Naive thymus-derived CD8-positive, alpha-beta T cell (primary cell): ENCODE measurements at places on chromosomes 4 and X.
A peak's percentile ranks its signal among the peaks of the same experiment; 100 is the strongest.

DNA sequence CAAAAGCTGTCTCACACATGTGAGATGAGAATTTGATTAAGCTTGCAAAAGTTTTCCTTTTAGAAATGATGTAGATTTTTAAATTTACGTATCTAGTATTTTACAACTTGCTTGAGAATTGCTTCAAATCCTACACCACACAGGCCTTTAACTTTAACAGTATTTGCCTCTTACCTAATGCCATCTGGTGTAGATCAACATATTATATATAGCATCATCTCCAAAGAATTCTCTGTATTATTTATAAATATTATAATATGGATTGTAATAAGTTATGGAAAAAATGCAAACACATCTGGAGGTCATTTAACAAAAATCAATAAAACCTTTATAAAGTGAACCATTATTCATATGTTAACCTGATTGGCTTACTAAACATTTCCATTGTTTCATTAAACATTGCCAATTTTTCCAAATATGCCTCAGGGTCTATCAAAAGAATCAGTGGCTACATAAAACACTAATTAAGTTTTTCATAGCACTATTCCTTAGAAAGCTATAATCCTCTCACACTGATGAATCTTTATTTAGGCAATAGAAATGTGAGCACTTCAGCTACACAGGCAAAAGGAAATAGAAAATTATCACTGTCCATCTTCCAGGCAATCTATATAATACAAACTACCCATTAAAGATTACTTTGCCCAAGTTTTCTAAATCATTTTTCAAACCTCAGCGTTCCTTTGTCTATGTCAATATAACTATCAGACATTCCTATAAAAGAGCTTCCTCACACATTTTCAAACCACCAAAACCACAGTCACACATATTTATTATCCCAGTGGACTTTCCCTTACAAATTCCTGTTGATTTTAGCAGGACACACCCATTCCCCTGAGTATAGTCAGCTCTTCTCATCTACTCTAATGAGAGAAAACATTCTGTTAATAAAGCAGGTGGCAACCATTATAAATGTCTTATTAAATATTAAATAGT, 83.5 kb upstream of the INTU start:
- no peak overlapping the region for H3K4me3 ChIP-seq
- no peak for DNase-seq
- no peaks in the 10 kb centered on the region for H3K36me3 ChIP-seq
- no peak overlapping the region for H3K27ac ChIP-seq
- H3K27me3 ChIP-seq = no peaks in the 10 kb centered on the region

- H3K27ac ChIP-seq = no peak overlapping the region
- no peaks in the 10 kb centered on the region for H3K4me1 ChIP-seq
- peaks cover 5% of the 10 kb centered on the region for H3K27me3 ChIP-seq
These were observed 56.1 kb downstream of the PLS3 start for GRCh38 chrX:115616943-115617563.

GRCh38 chr4:170110285-170110672, 20.5 kb upstream of the AADAT start:
- H3K27me3 ChIP-seq = no peaks in the 10 kb centered on the region
- H3K36me3 ChIP-seq = no peaks in the 10 kb centered on the region
- H3K27ac ChIP-seq = no peak overlapping the region
- H3K4me1 ChIP-seq = no peaks in the 10 kb centered on the region

DNA sequence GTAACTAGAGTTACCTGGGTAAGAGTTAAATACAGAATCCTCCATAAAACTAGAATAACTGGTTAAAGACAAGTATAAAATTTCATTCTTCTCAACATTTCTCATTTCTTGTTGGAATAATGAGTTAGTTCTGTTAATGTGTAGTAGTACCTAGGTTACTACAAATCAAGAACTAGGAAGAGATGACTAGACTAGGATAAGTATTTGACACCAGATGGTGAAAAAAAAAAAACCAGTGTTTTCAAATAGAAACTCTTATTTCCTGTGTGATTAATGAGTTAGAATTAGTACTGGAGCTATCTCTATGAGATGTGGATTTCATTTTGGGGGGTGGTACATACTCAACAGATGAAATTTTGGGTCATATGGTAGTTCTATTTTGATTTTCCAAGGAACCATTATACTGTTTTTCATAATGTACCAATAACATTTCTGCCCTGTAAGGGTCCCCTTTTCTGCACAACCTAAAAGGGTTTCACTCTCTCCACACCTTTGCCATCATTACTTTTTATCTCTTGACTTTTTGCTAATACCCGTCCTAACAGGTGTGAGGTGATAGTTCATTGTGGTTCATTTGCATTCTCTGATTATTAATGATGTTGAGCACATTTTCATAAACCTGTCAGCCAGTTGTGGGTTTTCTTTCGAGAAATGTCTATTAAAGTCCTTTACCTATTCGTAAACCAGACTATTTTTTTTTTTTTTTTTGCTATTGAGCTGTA, 1.7 kb upstream of the VCX start:
- no peaks in the 10 kb centered on the region for H3K27me3 ChIP-seq
- no peak overlapping the region for H3K4me3 ChIP-seq
- no peak for DNase-seq
- no peak overlapping the region for H3K27ac ChIP-seq
- H3K4me1 ChIP-seq = no peaks in the 10 kb centered on the region

GRCh38 chr4:7596918-7597606, 162.3 kb upstream of the PSAPL1 start:
- H3K36me3 ChIP-seq = no peaks in the 10 kb centered on the region
- peaks cover 5% of the 10 kb centered on the region for H3K27me3 ChIP-seq
- no peak for DNase-seq
- H3K27ac ChIP-seq = no peak overlapping the region
- peaks cover 2% of the 10 kb centered on the region for H3K4me1 ChIP-seq

GRCh38 chr4:152815078-152815477, 35.3 kb downstream of the ARFIP1 start:
- H3K27me3 ChIP-seq = no peaks in the 10 kb centered on the region
- H3K36me3 ChIP-seq = peaks cover 74% of the 10 kb centered on the region
- H3K27ac ChIP-seq = no peak overlapping the region
- DNase-seq = no peak
- H3K4me3 ChIP-seq = no peak overlapping the region

GRCh38 chrX:15151267-15152186, 118.4 kb downstream of the ASB9 start:
- H3K27me3 ChIP-seq = no peaks in the 10 kb centered on the region
- no peak overlapping the region for H3K4me3 ChIP-seq
- no peaks in the 10 kb centered on the region for H3K36me3 ChIP-seq
- peak overlapping the region; percentile 44 for H3K27ac ChIP-seq
- DNase-seq = peak; percentile 52
- H3K4me1 ChIP-seq = peaks cover 32% of the 10 kb centered on the region

DNA sequence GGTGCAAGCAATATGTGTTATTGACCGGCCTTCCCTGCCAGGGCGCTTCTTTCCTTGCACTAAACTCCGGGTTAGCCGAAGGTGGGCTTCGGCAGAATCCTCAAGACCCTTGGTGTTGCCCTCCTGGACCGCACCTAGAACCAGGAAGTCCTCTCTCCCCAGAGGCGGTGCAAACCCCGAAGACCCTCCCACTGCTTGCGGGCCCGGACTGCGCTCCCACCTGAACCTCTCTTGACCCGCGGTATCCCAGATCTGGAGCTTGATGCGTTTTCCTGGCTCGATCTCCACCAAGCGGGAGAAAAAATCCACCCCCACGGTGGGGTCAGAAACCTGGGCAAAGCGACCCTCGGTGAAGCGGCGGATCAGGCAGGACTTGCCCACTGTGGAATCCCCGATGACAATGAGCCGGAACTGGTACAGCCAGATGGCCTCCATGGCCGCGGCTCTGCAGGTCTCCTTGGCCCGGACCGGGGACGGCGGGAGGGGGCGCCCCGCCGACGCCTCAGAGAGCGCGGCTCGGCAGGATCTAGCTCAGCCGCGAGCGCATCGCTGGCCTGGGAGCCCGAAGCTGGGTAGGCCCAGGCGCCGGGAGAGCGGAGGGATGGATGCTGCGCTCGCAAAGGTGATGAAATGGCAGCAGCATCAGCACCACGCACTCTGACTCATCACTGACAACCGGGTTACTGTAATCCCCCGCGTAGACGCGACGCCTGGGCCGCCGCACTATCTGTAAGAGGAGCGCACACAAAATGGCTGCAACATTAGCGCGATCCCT, at the start of gene RAB39B:
RAB39B (minus strand) TSS at position 638 of the 775 bp plus-strand sequence; CDS start at position 435, 203 bp downstream.
- DNase-seq = peak; percentile 61
- H3K27ac ChIP-seq = peak within 1 kb of the TSS; percentile 97
- H3K27me3 ChIP-seq = no peaks in the 10 kb centered on the region
- H3K4me3 ChIP-seq = peak within 1 kb of the TSS; percentile 90
- peaks cover 29% of the 10 kb centered on the region for H3K4me1 ChIP-seq
- peaks cover 12% of the 10 kb centered on the region for H3K36me3 ChIP-seq

- peak within 1 kb of the TSS; percentile 91 for H3K4me3 ChIP-seq
- peaks cover 31% of the 10 kb centered on the region for H3K27me3 ChIP-seq
- peak within 1 kb of the TSS; percentile 31 for H3K27ac ChIP-seq
- H3K4me1 ChIP-seq = peaks cover 6% of the 10 kb centered on the region
- peak; percentile 47 for DNase-seq
These were observed at the start of gene ETNPPL for GRCh38 chr4:108762559-108763225. ETNPPL (minus strand) TSS chr4:108763053; CDS start chr4:108762898, 155 bp downstream.

DNA sequence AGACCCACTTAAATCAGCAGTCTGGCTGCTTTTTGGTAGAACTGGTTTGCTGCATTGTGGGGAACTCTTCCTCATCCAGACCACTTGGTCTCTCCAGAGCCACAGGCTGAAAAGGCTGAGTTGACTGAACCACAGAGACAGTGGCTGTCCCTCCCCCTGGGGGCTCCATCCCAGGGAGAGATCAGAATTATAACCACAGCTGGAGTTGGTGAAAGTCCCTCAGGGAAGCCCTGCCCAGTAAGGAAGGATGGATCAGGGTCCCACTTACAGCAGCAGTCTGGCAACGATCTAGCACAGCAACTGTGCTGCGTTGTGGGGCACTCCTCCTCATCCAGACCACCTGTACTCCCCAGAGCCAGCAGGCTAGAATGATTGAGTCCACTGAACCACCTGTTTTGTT, 212.7 kb downstream of the SOX3 start:
- no peak for DNase-seq
- no peaks in the 10 kb centered on the region for H3K27me3 ChIP-seq
- H3K4me1 ChIP-seq = no peaks in the 10 kb centered on the region
- no peaks in the 10 kb centered on the region for H3K36me3 ChIP-seq
- no peak overlapping the region for H3K27ac ChIP-seq
- H3K4me3 ChIP-seq = no peak overlapping the region

DNA sequence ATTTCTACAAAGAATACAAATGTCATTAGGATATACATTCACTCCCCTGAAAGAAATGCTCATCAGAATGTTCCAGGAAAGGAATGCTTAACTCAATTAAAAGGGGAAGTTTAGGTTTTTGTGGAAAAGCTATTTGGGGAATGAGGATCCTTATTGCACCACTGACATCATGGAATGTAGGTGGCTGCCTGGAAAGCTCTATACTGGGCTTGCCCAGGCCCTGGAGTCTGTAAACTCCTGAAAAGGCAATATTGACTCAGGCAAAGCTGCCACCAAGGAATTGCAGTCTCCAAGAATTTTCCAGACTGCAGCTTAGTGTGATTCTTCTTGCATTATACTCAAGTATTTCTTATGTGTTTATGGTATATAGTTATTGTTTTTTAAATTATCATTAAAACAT, 15.7 kb downstream of the DAPP1 start:
- H3K4me1 ChIP-seq = peaks cover 14% of the 10 kb centered on the region
- no peak overlapping the region for H3K27ac ChIP-seq
- H3K4me3 ChIP-seq = no peak overlapping the region

- H3K27me3 ChIP-seq = peaks cover 3% of the 10 kb centered on the region
- H3K4me1 ChIP-seq = peaks cover 11% of the 10 kb centered on the region
- no peak overlapping the region for H3K4me3 ChIP-seq
- no peak overlapping the region for H3K27ac ChIP-seq
- H3K36me3 ChIP-seq = peaks cover 6% of the 10 kb centered on the region
These were observed 20.4 kb upstream of the TMEM154 start for GRCh38 chr4:152700151-152700550.

DNA sequence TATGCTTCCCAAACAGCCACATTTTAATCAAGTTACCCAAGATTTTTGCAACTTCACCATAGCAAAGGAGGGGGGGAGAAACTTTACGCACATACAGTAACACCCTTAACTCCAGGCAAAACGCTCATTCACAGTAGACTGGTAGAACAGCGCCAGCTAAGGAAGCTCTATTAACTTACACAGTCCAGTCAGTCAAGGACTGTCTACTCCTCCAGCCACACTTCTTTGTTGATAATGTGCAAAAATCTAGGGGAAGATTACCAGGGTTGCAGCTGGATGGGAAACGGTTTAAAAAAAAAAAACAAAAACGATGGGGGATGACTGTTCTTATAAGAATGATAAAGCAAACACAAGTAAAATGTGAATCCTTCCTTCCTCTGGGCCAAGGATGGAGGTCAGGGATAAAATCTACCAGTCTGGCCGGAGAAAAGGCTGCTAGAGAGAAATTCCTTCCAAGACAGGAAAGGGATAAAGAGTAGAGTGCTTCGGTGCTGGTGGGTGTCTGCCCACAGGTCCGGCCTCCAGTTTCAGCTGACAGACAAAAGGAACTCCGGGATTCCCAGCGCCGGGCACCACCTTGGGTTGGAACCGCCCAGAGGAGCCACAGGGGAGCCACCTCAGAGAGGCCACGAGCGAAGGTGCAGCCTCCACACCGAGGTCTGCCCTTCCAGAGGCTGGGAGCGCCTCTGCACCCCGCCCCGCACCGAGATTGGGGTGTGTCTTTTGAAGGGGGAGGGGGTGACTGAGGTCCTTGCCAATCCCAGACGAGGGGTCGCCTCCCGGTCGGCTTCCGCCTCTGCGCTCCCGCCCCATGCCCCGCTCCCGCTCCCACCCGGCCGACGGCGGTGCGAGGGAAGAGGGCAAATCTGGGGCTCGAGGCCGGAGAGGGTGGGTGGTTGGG, 811 bp downstream of the ANKRD50 start:
- H3K4me1 ChIP-seq = peaks cover 11% of the 10 kb centered on the region
- H3K27ac ChIP-seq = no peak overlapping the region
- no peak overlapping the region for H3K4me3 ChIP-seq
- no peaks in the 10 kb centered on the region for H3K36me3 ChIP-seq
- peak; percentile 62 for DNase-seq
- no peaks in the 10 kb centered on the region for H3K27me3 ChIP-seq

GRCh38 chr4:138558886-138559285, 316.7 kb upstream of the SLC7A11 start:
- H3K4me3 ChIP-seq = no peak overlapping the region
- no peaks in the 10 kb centered on the region for H3K4me1 ChIP-seq
- no peak overlapping the region for H3K27ac ChIP-seq
- no peaks in the 10 kb centered on the region for H3K36me3 ChIP-seq
- no peaks in the 10 kb centered on the region for H3K27me3 ChIP-seq
- DNase-seq = no peak

DNA sequence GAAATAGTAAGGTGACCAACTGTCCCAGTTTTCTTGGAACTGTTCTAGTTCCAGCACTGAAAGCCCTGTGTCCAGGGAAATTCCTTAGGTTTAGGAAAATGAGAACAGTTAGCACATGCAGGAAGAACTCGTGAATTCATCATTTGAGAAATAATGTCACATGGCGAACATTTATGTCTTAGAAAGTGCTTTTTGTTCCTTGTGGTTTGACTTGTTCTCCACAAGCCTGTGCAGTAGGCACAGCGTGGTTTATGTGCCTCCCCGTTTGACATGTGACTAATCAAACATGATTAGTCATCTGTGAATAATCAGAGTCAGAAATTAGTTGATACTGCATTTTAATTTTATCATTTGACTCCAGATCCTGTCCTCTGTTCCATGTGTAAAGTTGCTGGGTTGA, 556.0 kb upstream of the CPEB2 start:
- no peaks in the 10 kb centered on the region for H3K4me1 ChIP-seq
- no peak overlapping the region for H3K4me3 ChIP-seq

GRCh38 chr4:171847751-171848150, 34.5 kb downstream of the GALNTL6 start:
- H3K27me3 ChIP-seq = no peaks in the 10 kb centered on the region
- no peaks in the 10 kb centered on the region for H3K36me3 ChIP-seq
- no peak for DNase-seq
- H3K4me1 ChIP-seq = peaks cover 3% of the 10 kb centered on the region
